ENCODE measurements at places on chromosomes 11 and 22. TPM values are rescaled to one million over a fixed set of nuclear protein-coding genes. Genes with fewer than 3 reads are reported as not detected.

DNA sequence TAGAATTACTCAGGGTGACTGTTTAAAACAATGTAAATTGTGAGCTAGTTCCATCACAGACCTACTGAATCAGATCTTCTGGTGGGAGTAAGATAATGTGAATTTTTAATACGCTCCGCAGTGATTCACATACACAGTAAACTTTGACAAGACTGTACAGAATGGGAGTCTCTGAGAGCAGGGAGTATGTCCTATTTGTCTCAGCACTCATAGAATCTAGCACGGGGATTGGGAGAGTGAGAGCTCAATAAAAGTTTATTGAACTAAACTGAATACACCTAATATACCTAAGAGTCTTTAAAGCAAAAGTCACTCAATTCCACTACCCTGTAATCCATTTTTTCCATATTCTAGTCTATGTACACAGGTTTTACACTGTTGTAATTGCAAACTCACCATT, 11.2 kb upstream of the GAB2 start:
- DNase-seq: no peak

ANKK1 gene
- total RNA-seq: 0.09 TPM

TRIM6 gene
- 11.8 TPM for total RNA-seq

SYCE3 gene
- total RNA-seq: not detected

- DNase-seq: no peak
Observed at GRCh38 chr11:45909594-45910475, 2.8 kb upstream of the FREY1 start.

TPBGL gene
- total RNA-seq: 0.19 TPM

CEP126 gene
- total RNA-seq: 2.1 TPM

- DNase-seq: no peak
Observed at GRCh38 chr11:26143566-26144290, 188.2 kb upstream of the ANO3 start.

GRCh38 chr11:95559899-95560298, 229.7 kb downstream of the FAM76B start:
- DNase-seq: no peak

DNA sequence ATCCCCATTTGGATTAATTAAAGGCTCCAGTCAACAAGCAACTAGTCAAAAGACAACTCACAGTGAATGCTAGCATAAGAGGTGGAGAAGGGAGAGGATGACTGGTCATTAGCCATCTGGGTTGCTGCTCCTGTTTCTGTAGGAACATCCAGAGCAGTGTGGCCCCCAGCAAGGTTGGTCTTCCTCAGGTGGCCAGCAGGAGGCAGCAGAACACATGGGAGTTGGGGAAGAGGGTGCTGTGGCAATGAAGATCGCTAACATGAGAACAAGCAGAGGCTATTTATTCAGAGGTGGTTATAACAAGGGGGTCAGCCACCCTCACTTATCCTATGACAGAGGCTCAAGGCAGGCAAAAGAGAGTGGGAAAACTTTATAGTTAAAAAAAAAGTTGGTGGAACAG, 21.3 kb downstream of the IZUMO1R start:
- no peak for DNase-seq

GRCh38 chr11:75311858-75312288, 39.6 kb downstream of the ARRB1 start:
- no peak for DNase-seq

GRCh38 chr11:126185259-126186024, 26.0 kb downstream of the RPUSD4 start:
- no peak for DNase-seq

- no peak for DNase-seq
Observed at GRCh38 chr11:61545341-61545740, 35.5 kb downstream of the SYT7 start.

DNA sequence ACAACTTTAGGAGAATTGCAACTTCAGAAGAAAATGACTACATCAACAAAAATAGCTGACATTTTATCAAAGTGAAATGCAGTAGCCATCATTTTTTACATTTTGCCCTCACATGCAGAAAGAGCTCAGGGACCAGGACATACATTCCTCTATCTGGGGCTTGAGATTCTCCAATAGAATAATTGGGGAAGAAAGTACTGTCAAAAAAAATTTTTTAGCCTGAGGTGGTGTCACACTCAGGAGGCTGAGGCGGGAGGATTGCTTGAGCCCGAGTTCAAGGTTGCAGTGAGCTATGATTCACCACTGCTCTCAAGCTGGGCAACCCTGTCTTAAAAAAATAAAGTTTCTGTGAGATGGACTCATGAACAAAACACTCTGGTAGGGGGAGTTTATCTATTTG, 32.2 kb upstream of the DEPDC7 start:
- no peak for DNase-seq

GRCh38 chr11:2726964-2727363, 27.2 kb upstream of the KCNQ1OT1 start:
- DNase-seq: no peak

- no peak for DNase-seq
Observed at GRCh38 chr11:19753451-19754106, 40.9 kb downstream of the NAV2 start.

SLC22A9 gene
- not detected for total RNA-seq

DNA sequence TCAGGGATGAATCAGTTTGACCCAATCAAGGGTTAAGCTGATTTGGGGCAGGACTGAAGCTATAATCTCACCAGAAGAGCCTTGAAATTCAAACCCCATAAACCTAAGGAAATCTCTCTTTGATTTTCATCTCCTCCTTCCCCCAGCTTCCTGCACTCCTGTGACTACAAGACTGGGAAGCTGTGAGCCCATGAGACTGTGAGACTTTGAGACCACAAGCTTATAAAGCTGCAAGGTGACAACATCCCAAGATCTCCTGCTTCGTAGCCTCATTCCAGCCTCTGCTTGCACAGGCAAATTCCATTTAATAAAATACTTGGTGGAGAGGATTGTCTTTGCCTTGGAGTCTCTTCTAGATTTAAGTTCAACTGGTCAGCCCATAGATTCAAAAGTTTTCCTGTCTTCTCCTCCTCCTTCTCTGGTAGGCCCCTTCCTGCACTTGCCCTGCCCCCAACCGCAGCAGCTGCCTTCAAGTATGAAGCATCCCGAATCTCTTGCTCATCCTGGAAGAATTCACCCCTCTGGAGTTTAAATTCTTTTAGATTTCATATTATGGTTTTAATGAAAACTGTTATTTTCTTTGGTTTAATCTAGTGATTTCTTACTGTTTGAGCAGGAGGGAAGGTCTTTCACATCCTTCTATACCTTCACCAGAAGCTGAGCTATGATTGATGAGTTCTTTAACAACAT, 42.1 kb downstream of the PAMR1 start:
- no peak for DNase-seq

F2 gene
- total RNA-seq: not detected

GLYAT gene
- total RNA-seq: not detected

GRCh38 chr11:32433101-32433913, 2.0 kb downstream of the WT1 start:
- peak; percentile 1 for DNase-seq

TEX12 gene
- total RNA-seq: not detected

DNA sequence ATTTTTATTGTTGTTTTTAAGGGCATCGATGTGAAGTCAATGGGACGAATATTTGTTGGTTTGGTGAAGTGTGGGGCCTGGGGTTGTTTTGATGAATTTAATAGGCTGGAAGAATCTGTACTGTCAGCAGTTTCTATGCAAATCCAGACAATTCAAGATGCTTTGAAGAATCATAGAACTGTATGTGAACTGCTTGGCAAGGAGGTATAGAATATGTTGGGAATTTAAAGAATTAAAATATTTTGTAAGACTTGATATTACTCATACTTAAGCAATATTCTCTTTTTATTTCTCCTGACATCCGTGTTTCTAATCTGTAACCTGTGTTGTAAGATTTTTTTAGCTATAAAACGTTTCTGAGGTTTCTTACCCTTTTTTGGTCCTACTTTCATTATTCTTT, 61.6 kb downstream of the DYNC2H1 start:
- DNase-seq: no peak

MUC5AC gene
- not detected for total RNA-seq

OR52I2 gene
- not detected for total RNA-seq

RAG2 gene
- total RNA-seq: not detected

GRCh38 chr22:28297504-28297903, 378.4 kb upstream of the PITPNB start:
- no peak for DNase-seq

DNA sequence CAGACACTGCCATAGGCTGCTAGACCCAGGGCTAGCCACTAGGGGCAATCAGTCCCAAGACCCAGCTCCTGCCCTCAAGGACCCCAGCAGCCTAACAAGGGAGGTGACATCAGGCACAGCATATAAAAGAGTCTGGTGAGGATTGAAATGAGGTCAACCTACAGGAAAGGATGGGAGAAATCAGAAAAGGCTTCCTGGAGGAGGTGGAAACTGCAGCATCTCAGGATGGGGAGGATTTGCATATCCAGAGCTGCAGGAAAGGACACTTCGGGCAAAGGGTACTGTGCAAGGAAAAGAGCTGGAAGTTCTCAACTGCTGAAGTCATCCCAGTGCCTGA, 2.9 kb upstream of the ARFGAP2 start:
- DNase-seq: peak; percentile 47

GRCh38 chr11:118897721-118898310, 14.1 kb downstream of the CXCR5 start:
- no peak for DNase-seq

- DNase-seq: no peak
Observed at GRCh38 chr22:44640618-44641155, 61.3 kb upstream of the PRR5 start.

CHRDL2 gene
- total RNA-seq: 0.55 TPM

PATE4 gene
- not detected for total RNA-seq

DNA sequence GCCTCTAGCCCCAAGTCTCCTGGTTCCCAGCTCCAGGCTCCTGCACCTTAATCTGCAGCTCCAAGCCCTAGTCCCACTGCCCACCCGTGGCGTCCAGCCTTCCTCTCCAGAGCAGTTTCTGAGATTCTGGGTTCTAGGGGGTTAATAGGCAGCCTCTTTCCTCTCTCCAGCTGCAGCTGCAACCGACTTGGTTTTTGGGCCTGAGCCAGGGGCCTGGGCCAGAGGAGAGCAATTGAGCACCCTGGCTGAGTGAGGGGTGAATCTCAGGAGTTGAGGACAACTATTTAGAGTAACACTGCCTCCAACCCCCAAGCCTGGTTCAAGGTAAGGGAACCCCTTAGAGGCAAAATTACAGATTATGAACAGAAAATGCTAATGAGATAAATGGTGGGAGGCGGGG, 9.0 kb upstream of the CHRM1 start:
- DNase-seq: no peak

DNA sequence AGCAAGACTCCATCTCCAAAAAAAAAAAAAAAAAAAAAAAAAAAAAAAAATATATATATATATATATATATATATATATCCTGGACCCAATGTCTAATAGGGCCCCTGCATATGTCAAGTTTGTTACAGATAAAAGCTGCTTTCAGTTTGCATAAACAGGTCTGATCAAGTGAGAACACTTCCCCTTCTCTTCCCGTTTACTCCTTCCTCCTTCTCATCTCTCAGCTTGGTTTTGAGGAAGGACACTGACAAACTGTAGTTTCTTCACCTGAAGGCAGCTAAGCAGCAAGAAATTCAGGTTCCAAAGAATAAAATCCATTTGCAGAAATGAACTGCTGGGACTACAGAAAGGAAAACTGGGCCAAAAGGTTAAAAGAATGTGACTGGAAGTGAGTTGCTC, 11.7 kb downstream of the THOC5 start:
- no peak for DNase-seq

- DNase-seq: no peak
Observed at GRCh38 chr11:78853521-78853920, 278.9 kb upstream of the NARS2 start.

OR5D14 gene
- total RNA-seq: not detected

- DNase-seq: no peak
Observed at GRCh38 chr11:36427079-36427478, 83.0 kb downstream of the TRAF6 start.

DNA sequence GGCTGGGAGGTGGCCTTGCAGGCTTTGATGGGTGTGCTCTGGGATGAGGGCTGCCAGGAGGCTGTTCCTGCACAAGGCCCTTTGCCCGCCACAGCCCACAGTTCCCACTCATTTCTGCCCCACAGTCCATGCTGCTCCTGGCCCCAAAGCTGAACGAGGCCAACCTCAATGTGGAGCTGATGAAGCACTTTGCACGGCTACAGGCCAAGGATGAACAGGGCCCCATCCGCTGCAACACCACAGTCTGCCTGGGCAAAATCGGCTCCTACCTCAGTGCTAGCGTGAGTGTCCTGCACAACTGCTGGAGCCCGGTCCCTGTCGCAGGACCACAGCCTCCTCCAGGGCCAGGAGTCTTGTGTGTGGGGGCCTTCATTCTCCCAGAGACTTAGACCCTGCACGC, 10.2 kb downstream of the SCYL1 start:
- no peak for DNase-seq

DNA sequence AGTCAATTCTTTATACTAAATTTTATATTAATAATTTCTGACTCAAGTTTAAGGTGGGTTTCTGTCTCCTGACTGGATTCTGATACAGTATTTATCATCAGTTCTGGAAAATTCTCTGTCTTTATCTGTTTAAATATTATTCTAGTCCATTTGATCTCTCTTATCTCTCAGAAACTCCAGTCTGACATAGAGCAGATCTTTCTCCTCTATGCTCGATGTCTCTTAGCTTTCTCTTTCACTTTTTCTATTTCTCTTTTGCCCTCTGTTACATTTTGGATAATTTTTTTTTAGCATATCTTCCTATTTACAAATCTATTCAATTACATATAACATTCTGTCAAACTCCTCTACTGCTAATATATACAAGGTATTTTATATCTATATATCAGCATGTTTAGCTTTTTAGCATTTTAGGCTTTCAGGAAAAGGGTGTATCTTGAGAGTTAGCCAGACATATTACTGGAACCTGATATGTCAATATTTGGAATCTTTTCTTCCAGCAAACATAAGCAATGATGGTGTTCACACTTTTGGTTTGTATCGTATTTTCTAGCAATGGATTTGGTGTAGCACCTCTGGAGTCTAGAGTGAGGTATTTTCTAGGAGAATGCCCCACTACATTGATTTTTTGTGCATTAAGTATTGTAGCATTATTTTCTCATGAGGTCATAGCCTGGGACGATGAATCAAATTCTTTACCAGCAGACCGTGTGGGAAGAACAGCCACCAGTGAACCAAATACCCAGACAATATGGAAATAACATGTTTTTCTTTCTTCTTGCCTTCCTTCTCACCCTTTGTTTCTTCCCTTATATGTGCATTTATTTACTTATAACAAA, 4.1 kb upstream of the NNMT start:
- DNase-seq: no peak

QSER1 gene
- 59.4 TPM for total RNA-seq

DNA sequence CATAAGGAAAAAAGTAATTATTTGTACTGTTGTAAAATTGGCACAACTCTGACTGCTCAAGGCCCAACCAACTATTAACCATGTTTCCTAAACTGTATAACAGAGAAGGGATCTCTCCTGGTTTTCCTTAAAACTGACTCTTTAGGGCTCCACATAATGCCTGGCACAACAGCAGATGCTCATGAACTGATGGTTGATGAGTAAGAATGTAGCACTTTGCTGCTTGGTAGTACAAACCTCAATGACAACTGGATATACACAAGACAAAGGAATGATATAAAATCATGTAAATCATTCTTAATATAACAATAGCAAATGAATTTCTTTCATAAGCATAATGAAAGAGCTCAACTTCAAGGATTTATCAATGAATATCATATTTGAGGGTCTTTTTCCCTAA, 11.7 kb downstream of the MSANTD2 start:
- no peak for DNase-seq

SLC1A2 gene
- total RNA-seq: 2.4 TPM

ZFP91 gene
- 51.5 TPM for total RNA-seq

SLC22A8 gene
- total RNA-seq: not detected
